NCI-H446 (cell line): ENCODE measurements at places on chromosomes 12 and 14.

DNA sequence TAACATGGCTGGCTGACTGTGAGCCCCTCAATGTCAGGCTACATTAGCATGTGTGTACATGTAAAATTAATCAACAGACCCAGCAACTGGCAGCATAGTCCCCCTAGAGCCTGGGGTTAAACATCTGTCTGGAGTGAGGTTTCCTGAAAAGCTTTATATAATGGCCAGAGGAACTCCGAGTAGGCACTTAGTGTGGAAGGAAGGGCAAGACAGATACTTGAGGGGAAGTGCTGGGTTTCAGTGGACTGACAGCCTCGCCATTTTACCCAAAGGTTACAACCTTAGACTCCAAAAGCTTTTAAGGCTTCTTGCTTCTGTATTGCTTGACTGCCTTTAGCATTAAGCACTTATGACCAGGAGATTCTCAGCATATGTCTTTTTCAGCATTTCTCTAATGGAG lies 430.8 kb downstream of the FLRT2 start:
- no peak for DNase-seq

GRCh38 chr14:65228956-65229747 lies 126.8 kb upstream of the MAX start:
- no peak for DNase-seq

DNA sequence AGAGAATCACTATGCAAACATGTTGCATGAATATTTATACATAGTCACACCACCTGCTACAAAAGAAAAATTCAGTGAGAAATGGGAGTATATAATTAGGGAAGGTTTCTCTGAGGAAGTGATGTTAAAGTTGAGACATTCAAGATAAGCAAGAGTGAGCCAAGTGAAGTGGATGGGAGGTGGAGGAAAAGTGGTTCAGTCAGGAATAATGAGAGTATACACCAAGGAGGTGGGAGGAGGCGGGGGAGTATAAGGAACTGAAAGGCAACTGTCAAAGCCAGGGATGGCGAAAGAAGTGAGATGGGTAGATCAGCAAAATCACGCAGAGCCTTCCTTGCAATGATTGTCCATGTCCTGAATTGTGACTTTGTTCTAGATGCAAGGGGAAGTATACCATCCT lies 33.7 kb downstream of the PRKD1 start:
- DNase-seq: no peak

DNA sequence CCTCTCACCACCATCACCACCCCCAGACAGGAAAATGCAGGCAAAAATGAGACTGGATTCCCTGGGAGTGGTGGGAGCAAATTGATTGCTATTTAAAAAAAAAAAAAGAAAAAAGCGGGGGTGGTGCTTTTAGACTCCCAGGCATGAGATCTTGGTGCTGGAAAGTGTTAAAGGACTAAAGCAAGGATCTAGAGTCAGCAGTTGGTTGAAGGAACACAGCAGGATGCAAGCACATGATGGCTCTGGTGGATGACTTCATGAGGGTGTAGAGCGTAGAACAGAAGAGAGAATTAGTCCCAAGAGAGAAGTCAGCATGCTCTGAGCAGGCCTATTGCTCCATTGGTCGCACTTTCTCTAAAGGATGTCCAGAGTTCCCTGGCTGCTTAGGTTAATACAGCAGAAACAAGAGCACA lies 183.8 kb upstream of the HMGA2 start:
- DNase-seq: no peak

DNA sequence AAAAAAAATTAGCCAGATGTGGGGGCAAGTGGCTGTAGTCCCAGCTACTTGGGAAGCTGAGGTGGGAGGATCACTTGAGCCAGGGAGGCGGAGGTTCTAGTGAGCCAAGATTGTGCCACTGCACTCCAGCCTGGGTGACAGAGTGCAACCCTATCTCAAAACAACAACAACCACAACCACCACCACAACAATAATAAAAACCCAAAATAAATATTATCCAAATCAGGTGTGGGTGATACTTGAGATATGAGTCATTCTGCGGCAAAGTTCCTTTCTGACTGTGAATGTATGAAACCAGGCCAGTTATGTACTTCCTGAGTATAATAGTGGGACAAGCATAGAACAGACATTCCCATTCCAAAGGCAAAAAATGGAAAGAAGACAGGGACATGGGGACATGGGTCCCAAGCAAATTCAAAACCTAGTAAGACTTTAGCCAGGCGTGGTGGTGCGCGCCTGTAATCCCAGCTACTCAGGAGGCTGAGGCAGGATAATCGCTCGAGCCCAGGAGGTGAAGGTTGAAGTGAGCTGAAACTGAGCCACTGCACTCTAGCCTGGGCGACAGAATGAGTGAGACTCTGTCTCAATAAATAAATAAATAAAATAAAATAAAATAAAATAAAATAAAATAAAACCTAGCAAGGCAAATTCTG lies 9.7 kb upstream of the ERC1 start:
- DNase-seq: no peak

GRCh38 chr14:95523815-95524448 lies 7.5 kb upstream of the SYNE3 start:
- DNase-seq: no peak

DNA sequence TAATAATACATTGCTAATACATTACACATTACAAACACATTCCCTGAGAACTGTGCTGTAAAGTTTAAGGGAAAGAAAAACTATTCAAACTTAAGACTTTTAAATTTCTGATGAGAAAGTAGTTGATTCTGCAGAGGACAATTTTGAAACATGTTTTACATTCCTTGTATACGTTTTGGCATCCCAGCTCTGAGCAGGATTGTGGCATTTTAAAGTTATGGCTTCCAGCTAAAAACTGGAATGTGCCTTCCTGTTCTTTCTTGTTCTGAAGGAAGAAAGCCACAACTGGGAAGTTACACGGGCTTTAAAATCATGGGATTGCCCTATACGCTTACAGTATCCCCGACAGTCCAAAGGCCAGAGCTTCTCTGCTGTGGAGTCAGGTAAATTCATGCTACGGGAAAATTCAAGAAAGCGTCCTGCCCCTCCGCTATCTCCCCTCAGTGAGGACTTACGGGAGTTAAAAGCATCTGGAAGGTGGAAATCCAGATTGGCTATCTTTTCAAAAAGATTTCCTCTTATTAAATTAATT lies 10.8 kb upstream of the KLHL42 start:
- no peak for DNase-seq

GRCh38 chr12:3170423-3171194 lies 93.4 kb downstream of the TSPAN9 start:
- DNase-seq: no peak

- DNase-seq: no peak
These were observed 146.6 kb upstream of the PLEKHG7 start for GRCh38 chr12:92556141-92556540.

DNA sequence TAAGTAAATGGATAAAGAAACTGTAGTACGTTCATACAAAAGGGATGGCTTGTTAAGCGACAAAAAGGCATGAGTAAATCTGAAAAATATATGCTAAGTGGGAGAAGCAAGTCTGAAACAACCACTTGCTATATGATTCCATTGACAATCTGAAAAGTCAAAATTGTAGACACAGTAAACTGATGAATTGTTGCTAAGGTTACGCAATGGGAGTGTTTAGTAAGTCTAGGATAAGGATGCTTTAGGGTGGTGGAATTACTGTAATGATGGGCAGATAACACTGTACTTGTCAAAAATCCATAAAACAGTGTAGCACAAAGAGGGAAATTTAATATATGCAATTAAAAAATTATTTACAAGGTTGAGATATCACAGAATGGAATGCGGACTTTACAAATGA lies 984.9 kb downstream of the FSCB start:
- no peak for DNase-seq

GRCh38 chr12:122845865-122846621 lies 10.8 kb downstream of the HIP1R start:
- no peak for DNase-seq

DNA sequence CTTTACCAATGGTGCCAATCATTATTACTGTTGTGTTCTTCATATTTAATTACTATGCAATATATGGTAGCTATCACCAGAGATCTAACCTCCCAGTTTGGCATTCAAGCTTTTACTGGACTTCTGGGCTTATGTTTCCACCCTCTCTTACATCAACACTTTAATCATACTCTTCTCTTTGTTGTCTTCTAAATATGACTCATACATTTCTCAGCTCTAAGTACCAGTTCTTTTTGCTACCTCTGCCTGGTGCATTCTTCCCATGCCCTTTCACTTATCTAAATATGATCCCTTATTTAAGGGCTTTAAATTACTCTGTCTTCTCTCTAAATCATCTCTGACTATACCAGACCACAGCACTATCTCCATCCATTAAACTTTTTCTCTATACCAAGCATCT lies 246.1 kb upstream of the CCDC196 start:
- DNase-seq: no peak

GRCh38 chr12:79522257-79522988 lies 168.3 kb downstream of the PAWR start:
- no peak for DNase-seq

DNA sequence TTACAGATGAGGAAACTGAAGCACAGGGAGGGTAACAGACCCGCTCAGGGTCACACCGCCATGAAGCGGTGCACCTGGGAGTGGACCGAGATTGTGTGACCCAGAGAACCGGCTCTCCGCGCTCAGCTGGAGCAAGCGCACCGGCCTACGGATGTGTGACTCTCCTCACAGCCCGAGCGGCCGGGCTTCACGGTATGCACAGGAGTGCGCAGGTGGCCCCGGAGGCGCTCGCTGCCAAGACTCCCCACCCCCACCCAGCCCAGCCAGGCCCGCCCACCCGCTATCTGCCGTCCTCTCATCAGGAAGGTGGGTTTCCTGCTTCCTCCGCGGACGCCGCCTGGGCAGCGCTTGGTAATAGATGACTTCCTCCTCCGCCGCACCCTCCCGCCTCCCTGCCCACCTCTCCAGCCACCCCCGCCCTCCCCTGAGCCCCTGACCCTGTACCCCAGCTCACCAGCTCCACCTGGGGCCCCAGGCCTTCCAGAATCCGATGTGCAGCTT lies 110.7 kb downstream of the NCOR2 start:
- DNase-seq: no peak

DNA sequence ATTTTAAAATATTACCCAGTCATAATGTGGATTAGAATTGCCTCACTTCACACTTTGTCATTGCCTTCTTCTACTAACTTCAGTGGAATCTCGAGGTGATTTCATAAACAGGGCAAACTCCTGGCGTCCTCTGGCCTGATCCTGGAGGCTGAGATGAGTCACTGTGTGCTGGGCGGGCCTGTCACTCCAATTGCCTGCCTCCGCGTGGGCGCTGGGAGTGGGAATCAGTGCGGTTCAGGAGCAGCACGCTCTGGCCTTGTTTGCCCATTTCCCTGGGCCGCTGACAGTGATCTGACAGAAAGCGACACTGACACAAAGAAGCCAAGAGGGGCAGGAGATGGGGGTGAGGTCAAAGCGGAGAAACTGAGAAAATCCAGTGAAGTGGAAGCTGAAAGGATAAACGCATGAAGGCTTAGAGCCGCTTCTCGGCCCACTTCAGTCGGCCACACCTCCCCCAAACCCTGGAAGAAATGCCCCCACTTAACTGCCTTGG lies 29.7 kb downstream of the LGR5 start:
- peak; percentile 11 for DNase-seq

GRCh38 chr12:125122668-125123067 lies 57.4 kb downstream of the AACS start:
- DNase-seq: no peak

DNA sequence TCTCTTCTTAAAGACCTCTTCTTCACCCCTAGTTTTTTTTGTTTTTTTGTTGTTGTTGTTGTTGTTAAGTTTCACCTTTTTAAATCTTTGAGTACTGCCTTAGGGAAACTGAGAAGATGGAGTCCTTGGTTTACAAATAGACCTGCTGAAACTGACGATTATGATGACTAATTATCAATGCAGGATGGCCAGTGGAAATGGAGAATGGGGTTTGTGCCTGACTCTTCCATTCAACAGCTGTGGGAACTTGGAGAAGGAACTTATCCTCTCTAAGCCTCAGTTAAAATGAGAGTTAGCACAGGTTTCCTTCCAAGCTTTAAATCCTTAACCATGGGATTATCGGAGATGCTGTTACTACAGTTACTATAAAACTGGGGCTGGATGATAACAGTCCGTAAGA lies 66.7 kb upstream of the PNMA1 start:
- no peak for DNase-seq

DNA sequence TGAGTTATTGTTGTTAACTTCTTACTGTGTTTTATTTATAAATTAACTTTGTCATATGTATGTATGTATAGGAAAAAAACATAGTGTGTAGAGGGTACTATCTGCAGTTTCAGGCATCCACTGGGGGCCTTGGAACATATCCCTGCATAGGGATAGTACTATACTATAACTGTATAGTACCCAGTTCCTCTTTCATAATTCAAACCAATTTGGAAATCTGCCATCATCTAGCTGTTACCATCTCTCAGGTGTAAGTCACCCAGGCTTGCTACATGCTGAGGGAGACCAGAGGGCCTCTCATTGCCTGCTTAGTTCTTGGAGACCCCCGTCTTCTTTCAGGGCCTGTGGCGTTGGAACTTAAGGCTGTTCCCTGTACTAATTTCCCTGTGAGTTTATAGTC lies 12.9 kb upstream of the DCD start:
- DNase-seq: no peak

DNA sequence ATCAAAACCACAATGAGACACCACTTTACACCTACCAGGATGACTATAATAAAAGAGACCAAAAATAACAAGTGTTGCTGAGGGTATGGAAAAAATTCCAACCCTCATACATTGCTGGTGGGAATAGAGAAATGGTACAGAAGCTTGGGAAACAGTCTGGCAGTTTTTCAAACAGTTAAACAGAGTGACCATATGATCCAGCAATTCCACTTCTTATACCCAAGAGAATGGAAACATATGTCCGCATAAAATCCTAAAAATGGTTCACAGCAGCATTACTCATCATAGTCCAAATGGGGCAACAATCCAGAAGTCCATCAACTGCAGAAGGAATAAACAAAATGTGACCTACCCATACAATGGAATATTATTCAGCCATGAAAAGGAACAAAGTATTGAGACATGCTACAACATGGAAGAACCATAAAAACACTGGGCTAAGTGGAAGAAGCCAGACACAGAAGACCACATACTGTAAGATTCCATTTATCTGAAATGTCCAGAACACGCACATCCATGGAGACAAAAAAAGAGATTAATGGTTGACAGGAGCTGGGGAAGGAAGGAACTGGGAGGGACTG lies 44.5 kb downstream of the CHGA start:
- DNase-seq: no peak

DNA sequence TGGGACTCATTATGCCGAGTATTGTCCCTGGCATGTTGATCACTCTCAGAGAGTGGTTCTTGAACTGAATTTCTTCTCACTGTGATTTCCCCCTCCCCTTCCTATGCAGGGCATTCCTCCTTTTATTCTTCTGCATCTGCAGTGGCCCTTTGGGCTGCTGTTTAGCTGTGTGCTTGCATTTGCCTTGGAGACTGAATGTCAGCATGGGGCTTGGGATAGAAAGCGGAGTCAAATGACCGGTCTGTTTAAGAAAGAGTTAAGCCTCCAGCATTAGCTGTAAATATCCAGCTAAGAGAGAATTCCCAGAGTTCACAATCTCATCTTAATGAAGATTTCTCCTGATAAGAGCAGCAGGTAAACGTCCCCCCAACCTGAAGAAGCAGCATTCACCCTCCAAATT lies 65.6 kb upstream of the RMST start:
- no peak for DNase-seq

DNA sequence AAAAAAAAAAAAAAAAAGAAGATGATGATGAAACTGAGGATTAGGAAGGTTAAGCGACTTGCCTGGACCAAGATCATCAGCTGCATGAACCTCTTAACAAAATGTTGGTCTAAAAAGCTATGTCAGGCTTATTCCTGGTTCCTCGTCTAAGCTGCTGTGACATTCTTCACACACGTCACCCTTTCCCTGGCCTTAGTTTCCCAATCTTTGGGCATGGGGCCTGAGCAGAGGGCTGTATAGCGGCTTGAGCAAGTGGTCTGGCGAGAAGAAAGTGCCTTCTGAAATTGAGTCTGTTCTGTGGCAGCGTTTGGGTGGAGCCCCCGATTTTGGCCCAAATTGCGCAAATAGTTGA lies 58.7 kb upstream of the CCND2 start:
- DNase-seq: no peak
